ENCODE measurements at places on chromosomes 2 and 18.

DNA sequence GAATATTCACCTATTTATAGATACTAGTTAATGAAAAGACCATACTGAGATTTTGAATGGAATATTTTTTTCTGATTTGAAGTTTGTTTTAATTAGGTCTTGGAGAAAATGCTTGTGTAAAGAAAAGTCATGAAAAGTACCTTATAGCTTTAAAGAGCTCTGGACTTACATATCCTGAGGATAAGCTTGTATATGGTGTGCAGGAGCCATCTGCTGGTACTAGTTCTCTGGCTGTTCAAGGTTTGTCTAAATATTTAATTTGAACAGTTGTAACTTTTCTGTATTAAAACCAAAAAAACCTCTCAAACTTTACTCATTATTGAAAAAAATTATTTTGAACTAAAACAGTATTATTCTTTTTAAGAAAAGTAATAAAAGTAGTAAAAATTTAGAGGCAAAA is 50.1 kb downstream of the UBR3 start:
- DNase-seq = no peak

GRCh38 chr18:35688757-35689156 is 107.2 kb downstream of the GALNT1 start:
- DNase-seq = no peak

GRCh38 chr2:74951211-74951754 is 7.2 kb upstream of the POLE4 start:
- DNase-seq = no peak

GRCh38 chr2:58709274-58709673 is 468.1 kb upstream of the FANCL start:
- DNase-seq = no peak

DNA sequence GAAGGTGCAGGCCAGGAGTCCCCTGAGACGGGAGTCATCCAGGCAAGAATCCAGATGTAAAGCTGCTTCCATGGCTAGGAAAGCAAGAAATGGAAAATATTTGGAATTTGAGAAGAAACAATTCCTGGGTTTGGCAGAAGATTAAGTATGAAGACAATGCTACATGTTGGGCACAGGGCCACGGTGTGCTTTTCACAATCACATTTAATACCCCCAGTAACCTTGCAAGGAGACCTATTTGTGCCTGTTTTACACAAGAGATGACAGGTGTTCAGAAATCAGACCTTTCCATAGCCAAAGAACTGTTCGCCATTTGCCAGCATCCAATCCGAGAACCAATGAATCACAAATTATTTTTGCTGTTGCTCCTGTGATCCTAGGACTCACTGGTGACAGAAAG is 50.5 kb downstream of the KCTD1 start:
- DNase-seq = no peak

- no peak for DNase-seq
These were observed 1.0 kb downstream of the PLEKHB2 start for GRCh38 chr2:131105950-131106801.

GRCh38 chr2:224611938-224612337 is 26.8 kb upstream of the CUL3 start:
- no peak for DNase-seq

GRCh38 chr18:2908946-2909335 is 62.1 kb downstream of the EMILIN2 start:
- DNase-seq = no peak

- no peak for DNase-seq
These were observed 99.7 kb downstream of the GULP1 start for GRCh38 chr2:188391354-188391753.

DNA sequence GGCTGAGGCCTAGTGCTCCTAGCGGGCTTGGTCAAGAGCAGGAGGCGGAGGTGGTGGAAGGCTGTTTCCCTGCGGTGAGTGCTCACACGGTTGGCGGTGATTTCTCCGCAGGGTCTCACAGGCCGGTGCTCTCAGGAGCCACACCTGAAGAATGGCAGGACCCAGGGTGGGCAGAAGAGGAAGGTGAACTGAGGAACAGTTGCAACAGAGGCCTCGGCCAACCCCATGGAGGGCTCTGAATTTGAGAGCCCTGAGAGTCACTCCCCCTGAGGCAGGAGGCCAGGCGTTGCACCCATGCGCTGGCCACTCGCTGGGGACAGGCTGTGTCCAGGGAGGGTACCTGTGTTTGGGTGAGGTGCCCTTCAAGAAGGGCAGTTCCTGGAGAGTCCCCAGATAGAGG is 35.3 kb upstream of the ZNF516 start:
- no peak for DNase-seq

DNA sequence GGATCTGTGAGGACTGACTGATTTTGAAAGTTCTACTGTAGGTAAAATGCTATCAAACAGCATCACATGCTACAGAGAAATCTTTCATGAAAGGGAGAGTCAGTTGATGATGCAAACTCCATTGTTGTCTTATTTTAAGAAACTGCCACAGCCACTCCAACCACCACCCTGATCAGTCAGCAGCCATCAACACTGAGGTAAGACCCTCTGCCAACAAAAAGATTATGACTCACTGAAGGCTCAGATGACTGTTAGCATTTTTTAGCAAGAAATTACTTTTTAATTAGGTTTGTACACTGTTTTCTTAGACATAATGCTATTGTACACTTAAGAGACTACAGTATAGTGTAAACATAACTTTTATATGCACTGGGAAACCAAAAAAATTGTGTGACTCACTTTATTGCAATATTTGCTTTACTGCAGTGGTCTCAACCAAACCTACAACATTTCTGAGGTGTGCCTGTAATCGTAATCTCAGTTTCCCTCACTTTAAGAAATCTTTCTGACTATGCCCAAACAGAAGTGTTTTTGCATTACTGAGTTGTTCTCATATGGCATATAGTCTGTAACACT is 42.8 kb downstream of the METTL8 start:
- DNase-seq = no peak

DNA sequence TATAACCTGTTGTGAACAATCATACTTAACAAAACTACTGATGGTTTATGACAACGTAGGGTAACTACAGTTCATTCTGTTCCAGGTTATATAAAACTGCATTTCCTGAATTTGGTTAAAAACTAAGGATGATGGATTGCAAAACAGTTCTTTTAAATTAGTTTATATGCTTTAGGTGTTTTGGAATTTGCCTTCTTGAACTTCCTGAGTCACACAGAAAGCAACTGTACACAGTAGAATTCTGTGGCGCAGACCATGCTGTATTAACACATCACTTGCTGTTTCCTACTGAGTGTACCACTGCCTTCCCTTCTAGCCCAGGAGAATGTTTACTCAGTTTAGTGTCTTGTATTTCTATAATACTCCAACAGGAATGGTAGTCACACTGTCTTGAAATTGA is 19.4 kb downstream of the ITGB1BP1 start:
- DNase-seq = no peak

GRCh38 chr2:113167962-113168340 is 5.8 kb upstream of the PSD4 start:
- no peak for DNase-seq

- no peak for DNase-seq
These were observed 502.5 kb upstream of the FSHR start for GRCh38 chr2:49656853-49657252.
